ENCODE measurements at places on chromosomes 2 and 18. TPM values are rescaled to one million over a fixed set of nuclear protein-coding genes. Genes with fewer than 3 reads are reported as not detected.

DNA sequence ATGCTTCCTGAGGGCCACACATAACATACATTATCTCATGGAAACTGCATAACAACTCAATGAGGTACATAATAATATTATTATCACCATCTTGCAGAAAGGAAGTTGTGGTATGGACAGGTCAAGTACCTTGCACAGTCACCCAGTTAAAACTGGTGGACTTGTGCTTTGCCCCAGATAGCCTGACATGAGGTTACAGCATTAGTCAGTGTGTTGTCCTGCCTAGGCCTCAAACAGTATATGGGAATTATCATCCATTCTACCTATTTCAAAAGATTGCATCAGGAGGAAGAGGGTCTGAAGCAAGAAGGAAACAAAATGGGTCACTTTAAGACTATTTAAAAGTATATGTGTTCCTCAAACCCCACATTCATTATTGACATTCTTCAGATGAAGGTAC lies 5.4 kb upstream of the ANTXR1 start:
- no peak for DNase-seq

The CFC1 gene
- not detected for total RNA-seq

The HOXD13 gene
- total RNA-seq = not detected

GRCh38 chr18:75739682-75740081 lies 312.2 kb upstream of the SMIM21 start:
- no peak for DNase-seq

The SKOR2 gene
- 0.30 TPM for total RNA-seq

DNA sequence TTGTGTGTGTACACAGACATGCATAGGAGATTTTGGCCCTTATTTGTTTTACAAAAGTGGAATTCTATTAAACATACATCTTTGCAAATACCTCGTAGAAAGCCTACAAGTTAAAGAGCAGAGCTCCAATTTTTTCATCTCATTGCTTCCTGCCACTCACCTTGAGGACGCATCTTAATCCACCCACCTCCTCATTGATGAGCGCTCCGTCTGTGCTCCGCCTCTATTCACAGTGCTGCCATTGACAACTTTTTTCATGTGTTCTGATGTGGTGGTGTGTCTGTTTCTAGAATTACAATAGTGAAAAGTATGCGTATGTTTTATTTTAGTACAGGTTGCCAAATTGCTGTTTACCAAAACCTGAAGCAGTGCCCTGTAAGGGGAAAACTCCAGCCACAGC lies 36.3 kb downstream of the NEURL3 start:
- DNase-seq = no peak

DNA sequence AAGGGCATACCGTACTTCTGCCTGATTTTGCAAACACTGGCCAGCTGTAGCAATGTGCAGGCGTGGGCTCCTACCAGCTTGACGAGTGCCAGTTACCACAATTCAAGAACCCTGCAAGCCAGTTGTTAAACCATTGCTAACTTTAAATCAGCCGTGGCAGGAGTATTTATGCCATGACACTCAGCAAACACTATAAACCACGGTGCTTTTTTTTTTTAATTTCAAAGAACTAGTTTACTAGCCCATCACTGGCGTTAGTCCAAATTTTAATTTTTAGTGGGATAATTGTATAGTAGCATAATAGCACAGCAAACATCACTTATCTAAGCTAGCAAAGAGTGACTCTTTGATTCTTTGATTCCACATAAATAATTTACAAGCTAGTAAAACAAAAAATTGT lies 111.1 kb downstream of the COL4A4 start:
- DNase-seq = no peak

Measured in activated T-cell treated with anti-CD3 and anti-CD28 coated beads, Interleukin-2, amount 50 U/mL, for 72 hours (primary cell).